ENCODE measurements at places on chromosomes 4 and X.

GRCh38 chr4:53963336-53963735 is 101.1 kb downstream of the CHIC2 start:
- DNase-seq: no peak

GRCh38 chrX:111504941-111505340 is 6.5 kb upstream of the SERTM2 start:
- DNase-seq: no peak

- no peak for DNase-seq
Observed at GRCh38 chrX:49912086-49912485, 10.3 kb upstream of the CLCN5 start.

GRCh38 chrX:131054906-131055305 is 3.2 kb upstream of the ARHGAP36 start:
- no peak for DNase-seq

GRCh38 chr4:35087218-35087617 is 1157.1 kb downstream of the ARAP2 start:
- no peak for DNase-seq

GRCh38 chr4:24482871-24483270 is 101.5 kb downstream of the DHX15 start:
- DNase-seq: no peak

- peak; percentile 20 for DNase-seq
Observed at GRCh38 chr4:139279760-139280620, at the start of gene MGARP. TSS of gene MGARP (minus strand) at chr4:139280225. CDS start at chr4:139280158, 67 bp downstream.

- no peak for DNase-seq
Observed at GRCh38 chrX:134202561-134202960, 34.4 kb upstream of the CCDC160 start.

- no peak for DNase-seq
Observed at GRCh38 chr4:4762300-4762699, 97.2 kb upstream of the MSX1 start.

DNA sequence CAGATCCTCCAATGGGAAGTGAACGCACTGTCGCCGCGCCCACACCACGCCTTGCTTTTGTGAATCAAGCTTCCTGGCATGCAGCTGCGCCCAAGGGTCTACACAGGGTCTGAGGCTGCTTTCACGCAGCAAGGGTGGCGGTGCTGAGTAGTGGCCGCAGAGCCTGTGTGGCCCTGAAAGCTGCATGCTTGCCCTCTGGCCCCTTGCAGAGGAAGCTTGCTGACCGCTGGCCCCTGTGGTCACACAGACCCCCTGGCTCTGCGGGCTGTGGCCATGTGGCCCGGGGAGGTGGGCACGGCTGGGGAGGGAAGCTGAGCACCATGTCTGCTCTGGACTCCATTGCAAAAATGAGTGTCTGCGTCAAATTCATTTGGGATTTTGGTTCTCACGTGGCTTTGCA is 8.8 kb downstream of the DOK7 start:
- no peak for DNase-seq

DNA sequence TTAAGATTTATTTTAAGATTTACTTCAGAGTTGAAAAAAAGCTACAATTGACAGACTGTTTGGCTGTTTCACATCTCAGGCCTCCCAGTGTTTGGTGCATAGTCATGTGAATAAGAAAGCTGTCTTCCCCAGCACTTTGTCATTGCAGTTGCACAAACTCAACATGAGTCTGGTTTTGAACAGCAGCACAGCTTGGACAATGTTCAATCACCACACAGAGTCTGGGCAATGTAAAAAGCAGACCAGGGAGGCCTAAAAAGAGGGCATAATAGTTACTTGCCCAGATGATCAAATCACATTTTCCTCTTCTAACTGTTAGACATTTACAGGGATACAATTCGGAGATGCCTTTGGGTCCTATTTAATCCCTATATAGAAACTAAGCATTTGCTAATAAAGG is 1055.0 kb downstream of the RPA4 start:
- DNase-seq: no peak

- DNase-seq: no peak
Observed at GRCh38 chrX:154020536-154021115, 924 bp upstream of the IRAK1 start.

DNA sequence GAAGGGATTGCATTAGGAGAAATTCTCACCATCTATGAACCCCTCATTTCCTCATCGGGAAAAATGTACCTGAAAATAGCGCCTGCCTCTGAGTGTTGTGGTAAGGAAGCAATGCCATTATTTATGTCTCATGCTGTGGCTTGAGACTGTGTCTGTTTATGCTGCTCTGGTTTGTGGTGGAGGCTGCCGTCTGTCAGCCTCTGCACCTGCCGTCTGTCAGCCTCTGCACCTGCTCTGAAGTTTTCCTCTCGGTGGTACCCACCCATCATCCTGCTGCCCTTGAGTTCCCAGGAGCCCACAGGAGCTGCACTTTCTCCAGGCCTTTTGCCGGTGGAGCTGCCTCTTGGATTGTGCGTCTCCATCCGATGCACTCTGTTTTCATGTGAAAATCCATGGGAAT is 68.5 kb upstream of the PPP2R3B start:
- no peak for DNase-seq

DNA sequence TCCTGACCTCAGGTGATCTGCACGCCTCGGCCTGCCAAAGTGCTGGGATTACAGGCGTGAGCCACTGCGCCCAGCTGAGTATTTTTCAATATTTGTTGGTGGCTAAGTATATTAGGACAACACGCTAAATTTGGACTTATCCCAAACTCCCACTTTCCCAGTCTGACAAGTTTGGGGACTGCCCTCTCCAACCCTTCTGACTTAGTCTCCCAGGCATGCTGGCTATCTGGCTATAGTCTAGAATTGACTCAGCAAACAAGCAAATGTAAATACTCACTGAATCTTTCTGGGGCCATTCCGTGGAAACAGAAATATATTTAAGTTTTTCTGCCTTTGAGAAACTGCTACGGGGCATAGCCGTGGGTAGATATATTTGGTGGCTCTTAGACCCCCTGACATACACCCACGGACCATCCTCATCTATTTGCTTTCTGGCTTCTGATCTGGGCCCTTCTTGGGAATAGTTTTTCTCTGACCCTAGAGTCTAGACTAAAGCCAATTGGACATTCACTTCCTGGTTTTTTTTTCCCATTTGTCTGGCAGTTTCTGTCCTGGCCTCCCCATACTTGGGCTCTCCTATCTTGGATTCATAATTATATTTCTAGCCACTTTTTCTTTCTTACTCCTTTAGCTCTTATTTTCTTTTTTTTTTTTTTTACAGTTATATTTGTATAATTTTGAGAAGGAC is 11.3 kb upstream of the DOCK11 start:
- no peak for DNase-seq

- no peak for DNase-seq
Observed at GRCh38 chrX:82320569-82320968, 1118.7 kb downstream of the SH3BGRL start.

- DNase-seq: no peak
Observed at GRCh38 chrX:52979993-52980392, 21.7 kb upstream of the FAM156A start.

DNA sequence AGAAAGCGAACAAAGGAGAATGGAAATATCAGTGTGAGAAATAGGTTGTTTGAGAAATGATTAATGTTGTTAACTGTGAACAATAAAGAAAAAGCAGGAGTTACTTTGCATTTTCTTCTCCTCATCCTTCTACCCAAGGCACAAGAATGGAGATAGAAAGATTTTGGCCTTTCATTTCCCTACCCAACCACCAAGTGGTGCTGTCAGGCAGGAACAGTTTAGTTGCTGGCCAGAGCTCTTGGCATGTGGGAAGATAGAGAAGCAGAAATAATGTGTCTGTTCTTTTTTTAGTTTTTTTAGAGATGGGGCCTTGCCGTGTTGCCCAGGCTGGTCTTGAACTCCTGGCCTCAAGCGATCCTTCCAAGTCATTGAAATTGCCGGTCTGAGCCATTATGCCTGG is 12.8 kb downstream of the HOPX start:
- no peak for DNase-seq

DNA sequence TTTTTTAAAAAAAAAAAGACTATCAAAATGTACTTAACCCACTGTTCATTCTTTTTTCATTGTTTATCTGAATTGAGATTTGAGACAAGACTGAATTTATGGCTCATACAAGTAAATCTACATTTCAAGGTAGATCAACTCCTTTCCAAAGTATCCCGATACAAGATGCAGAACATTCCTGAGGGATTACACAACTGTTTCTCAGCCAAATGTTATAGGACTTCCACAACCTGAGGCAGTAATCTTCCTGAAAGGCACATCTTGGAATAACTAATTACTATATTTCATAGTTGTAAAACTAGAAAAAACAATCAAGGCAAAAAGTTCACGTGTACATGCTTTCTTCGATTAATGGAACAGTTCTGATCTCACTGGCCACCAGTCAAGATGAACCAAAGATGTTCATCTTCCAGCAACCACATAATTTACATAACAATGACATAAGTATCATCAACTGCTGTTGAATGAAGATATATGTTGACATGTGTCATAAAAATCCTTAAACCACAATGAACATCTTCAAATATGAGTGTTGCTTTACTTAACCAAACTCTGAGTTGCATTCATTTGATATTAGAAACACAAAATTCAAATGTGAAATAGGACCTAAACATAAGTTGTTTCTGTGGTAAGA is 225.2 kb upstream of the DKK2 start:
- DNase-seq: no peak

DNA sequence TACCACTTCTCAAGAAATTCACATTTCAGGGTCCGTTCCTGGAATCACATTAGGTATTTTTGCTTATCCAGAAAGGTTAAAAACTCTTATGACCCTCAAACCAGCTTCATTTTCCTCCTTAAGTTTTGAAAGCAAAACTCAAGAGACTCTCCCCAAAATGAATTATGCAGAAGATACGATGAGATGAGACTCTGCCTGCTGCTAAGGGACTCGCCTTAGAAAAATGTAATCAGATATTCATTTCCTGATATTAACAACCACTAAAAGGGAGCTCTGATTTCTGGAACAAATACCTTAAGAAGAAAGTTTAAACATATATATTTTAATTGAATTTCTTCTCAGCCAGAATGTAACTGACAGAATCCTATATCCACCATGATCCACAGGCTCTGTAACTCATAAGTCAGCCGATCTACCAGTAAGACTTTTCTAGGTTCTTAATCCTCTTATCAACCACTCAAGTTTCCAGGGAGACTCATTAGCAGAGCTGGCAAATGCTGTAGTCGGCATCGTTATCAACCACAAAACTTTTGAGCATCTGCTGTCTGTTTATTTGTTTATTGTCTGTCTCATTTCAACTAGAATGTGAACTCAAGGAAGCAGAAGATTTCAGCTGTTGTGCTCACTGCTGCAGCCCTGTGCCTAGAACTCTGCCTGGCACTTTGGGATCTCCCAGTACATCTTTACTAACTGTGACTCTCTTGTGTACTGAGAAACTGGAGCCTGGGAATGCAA is 112.5 kb downstream of the LDB2 start:
- DNase-seq: no peak

- no peak for DNase-seq
Observed at GRCh38 chr4:155690044-155690837, 23.6 kb downstream of the GUCY1A1 start.

- no peak for DNase-seq
Observed at GRCh38 chr4:148273501-148273986, 168.7 kb downstream of the NR3C2 start.

GRCh38 chr4:8779490-8779932 is 92.1 kb downstream of the HMX1 start:
- no peak for DNase-seq

GRCh38 chrX:153968754-153969124 is 2.9 kb downstream of the HCFC1 start:
- DNase-seq: no peak

DNA sequence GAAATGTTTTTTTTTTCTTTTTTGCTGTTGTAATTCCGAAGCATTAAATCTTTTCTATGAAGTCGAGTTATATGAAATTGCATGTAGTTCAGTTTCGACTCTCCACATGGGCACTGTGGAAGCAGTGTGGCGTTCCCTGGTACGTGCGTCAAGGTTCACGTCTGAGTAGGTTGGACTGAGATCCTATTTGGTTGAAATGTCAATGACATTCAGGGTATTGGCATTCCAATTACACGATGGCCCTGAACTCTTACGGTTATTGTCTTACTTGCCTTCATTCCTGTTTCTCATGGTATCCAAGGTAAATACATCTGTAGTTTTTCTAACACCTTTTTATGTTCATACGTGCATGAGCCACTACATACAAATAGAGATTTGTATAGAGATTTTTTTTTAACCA is 128.8 kb downstream of the SORBS2 start:
- DNase-seq: no peak

DNA sequence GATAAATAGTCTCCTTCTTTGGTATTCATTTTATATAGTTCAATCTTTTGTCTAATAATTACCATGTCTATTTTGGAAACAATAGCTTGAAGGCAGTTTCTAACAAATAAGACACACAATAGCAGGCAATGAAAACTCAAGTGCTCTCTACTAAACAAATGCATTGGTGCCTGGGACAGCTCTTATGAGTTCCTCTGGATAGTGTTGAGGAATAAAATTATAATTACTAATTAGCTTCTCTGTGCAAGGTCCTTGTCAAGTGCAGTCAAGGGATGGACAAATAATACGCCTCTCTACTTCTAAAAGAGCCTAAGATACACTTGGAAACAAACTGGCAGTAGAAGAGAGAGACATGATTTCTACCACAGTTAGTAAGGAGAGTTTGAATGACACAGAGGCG is 229.0 kb upstream of the GLRA2 start:
- no peak for DNase-seq

DNA sequence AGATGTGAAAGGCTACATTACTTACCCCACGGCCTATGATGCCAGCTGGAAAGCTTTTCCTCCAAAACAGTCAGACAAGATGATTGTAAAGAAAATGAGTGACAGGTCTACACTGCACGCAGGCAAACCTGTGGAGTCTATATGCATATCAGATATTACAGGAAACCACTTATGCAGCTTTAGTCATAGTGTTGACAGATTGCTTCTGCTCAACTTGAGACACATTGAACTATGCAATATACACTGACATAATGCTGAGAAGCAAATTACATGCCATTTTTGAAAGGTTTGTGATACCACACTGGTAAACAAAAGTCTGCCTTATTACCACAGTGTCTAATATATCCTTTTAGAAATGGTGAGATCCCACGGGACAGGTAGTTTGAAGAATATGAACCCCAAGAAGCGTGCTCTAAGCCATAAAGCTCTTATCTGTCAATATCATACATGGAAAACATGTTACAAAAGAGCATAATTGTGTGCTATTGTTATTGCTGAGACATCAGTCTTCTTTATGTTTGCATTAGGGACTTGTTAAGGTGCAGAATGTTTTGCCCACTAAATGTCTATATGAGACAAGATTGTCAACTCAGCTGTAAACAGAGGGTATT is 1835.8 kb upstream of the TENM3 start:
- DNase-seq: no peak

GRCh38 chr4:37400241-37400881 is 155.8 kb downstream of the NWD2 start:
- no peak for DNase-seq

DNA sequence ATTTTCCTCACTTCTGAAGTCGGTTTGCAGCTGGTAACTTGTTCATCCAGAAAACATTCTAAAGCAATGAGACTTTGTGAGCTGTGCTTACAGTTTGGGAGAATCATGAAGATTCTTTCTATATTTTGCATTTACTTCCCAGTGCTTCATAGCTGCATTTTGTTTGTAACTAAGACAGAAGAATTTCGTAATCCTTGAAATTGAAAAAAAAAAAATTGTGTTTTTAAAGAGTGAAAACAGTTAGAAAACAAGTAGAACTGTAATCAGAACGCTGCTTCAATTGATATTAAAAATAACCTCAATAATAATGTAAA is 392.4 kb downstream of the UNC5C start:
- DNase-seq: no peak

All from nucleus accumbens (tissue), 56 donors.